NCI-H1417 (cell line): ENCODE measurements at places on chromosomes 2 and 18.
A peak's percentile ranks its signal among the peaks of the same experiment; 100 is the strongest.

DNA sequence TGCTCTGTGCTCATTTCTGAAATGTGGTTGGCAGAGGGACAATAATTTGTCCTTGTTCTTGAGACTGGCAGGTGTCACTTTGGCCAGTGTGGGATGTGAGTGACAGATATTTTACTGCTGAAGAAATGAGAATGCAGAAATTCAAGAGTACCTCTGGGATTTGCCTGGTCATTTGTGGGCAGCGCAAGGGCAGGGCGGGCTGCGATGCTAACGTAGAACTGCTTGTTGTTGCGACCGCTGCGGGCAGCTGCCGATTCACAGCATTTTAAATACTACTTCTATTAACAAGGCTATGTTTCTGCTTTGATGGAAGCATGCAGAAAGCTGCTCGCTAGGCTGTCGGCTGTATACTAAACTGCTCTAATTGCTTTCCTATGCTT, 268.6 kb downstream of the FIGN start:
- DNase-seq, result no peak

DNA sequence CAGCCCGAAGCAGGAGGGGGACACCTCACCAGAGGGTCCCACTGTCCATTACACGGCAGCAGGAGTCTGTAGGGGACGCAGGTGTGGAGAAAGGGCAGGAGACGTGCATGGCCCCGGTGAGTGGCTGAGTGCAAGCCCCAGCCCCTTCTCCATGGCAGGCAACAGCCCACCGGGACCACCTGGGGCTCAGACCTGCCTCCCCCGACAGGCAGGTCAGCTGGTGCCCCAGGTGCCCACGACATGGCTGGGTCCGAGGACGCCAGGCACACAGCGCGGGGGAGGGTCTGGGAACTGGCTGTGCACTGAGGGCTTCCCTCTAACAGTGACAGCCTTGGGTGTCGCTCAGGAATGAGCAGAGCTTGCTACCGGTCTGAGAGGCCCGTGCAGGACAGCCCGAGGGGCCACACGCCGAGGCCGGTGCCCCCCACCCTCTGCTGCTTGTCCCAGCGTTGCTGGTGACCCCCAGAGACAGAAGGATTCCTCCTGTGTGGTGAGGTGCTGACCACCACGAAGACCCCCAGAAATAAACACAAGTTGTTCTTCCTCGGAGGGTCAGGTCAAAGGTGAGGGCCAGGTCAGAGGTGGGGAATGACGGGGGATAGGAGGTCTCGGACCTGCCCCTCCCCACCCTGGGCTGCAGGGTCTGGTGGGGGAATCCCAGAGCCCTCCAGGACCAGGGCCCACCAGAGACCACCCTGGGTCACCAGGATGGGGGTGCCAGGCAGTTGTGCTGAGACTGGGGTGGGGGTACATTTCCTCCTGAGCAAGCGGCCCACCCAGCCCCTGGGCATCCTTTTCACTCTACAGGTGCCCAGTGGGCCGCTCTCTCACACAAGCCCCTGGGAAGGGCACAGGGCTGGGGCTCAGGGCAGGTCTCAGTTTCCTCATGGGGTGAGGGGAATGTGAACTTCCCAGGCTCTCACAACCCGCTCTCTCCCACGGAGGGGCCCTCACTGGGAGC, 50.6 kb downstream of the SLC66A2 start:
- DNase-seq, result no peak

- peak; percentile 88 for DNase-seq
Measured at GRCh38 chr2:112869258-112869842, 32.8 kb upstream of the IL1B start.

- no peak for DNase-seq
Measured at GRCh38 chr2:39521876-39522517, 84.9 kb upstream of the MAP4K3 start.

DNA sequence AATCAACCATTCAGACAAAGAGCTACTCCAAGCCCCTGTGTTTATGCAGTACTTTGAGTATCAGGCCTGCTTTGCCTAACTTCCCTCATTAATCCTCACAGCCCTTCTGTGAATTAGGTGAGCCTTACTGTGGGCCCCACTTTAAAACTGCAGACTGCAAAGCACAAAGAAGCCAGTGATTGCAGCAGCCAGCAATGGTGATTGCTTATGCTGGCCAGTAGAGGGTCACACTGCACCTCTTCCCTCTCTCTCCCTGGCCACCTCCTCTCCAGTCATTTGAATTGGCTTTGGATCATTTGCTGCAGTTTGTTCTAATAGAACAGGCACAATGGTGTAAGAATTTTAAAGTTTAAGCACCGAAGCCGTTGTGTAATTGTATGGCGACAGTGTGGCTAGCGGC, 229.9 kb downstream of the AGPS start:
- no peak for DNase-seq
